Dorsolateral prefrontal cortex (tissue), 122 donors: ENCODE measurements at places on chromosomes 3 and 15. TPM values are rescaled to one million over a fixed set of nuclear protein-coding genes. Genes with fewer than 3 reads are reported as not detected.

CLCN2 gene
- 22.2 TPM for total RNA-seq

PLA2G4D gene
- total RNA-seq, result 0.50 TPM

PIGX gene
- 37.0 TPM for total RNA-seq

PTH1R gene
- 19.7 TPM for total RNA-seq

SMAD6 gene
- total RNA-seq, result 12.5 TPM

ST3GAL6 gene
- 21.6 TPM for total RNA-seq

CDCP1 gene
- 3.5 TPM for total RNA-seq

THAP10 gene
- total RNA-seq, result 10.7 TPM

CGNL1 gene
- 21.8 TPM for total RNA-seq

IMP3 gene
- total RNA-seq, result 46.6 TPM

GJD2 gene
- 3.1 TPM for total RNA-seq

FANCD2OS gene
- not detected for total RNA-seq

KCTD6 gene
- 25.6 TPM for total RNA-seq

CNTN6 gene
- total RNA-seq, result 13.4 TPM

PDCD10 gene
- 46.9 TPM for total RNA-seq

IMPG2 gene
- total RNA-seq, result 1.5 TPM

CDC25A gene
- 0.70 TPM for total RNA-seq

SNX33 gene
- total RNA-seq, result 9.2 TPM

CTDSPL gene
- total RNA-seq, result 29.2 TPM

SPTBN5 gene
- total RNA-seq, result 4.1 TPM

ZMYND10 gene
- 2.0 TPM for total RNA-seq

LSMEM2 gene
- total RNA-seq, result 3.1 TPM

UPK1B gene
- total RNA-seq, result not detected

WNT7A gene
- total RNA-seq, result 4.8 TPM

LPCAT4 gene
- 185 TPM for total RNA-seq

ZPLD1 gene
- total RNA-seq, result not detected
